ENCODE measurements at places on chromosomes 2 and 18.

DNA sequence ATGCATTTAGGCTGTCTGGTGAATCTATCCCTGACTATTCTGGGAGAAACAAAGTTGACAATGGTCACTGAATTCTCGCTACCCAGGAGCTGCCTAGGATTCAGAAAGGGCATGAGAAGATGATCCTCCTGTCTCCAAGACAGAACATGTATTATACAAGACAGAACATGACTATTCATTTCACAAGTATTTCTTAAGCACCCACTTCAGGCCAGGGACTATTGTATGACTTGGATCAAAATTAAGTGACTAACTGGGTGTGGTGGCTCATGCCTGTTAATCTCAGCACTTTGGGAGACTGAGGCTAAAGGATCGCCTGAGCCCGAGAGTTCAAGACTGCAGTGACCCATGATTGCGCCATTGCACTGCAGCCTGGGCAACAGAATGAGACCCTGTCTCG is 235.8 kb upstream of the RAB12 start:
- no peak for DNase-seq

GRCh38 chr2:100952512-100952911 is 49.6 kb upstream of the RPL31 start:
- DNase-seq, result no peak

DNA sequence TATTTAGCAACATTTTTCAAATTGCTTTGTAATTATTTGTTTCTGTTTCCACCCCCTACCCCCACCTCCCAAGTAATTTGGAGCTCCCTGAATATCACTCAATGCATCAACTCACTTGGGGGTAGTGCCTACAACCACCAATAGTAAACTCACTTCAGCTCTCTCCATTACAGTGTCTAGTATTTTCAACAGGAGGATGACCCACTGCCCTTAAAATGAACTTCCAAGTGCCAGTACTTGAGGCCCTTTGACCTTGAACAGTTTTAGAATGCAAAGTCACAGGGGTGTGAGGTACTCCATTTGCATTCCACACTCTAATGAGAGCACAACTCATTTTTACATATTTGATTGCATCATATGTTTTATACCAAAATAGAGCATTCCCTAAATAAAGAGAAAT is 523.0 kb downstream of the ERBB4 start:
- no peak for DNase-seq

DNA sequence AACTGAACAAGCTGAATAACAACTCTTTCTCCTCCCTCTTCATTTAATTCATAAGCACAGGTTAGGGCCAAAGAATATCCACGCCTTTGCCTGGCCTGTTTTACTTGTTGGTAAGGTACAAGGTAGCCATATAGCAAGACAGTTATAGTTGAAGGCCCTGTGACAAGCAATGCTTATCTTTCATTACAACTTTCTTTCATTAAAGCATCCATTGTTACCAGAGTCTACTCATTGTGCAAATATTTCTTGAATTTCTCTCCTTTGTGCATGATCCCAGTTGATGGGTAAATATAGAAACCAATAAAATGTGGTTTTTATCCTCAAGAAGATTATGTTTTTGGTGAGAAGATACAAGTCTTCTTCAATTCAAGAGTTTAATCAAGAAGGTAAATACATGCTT is 140.2 kb downstream of the UBE2E3 start:
- DNase-seq, result no peak

DNA sequence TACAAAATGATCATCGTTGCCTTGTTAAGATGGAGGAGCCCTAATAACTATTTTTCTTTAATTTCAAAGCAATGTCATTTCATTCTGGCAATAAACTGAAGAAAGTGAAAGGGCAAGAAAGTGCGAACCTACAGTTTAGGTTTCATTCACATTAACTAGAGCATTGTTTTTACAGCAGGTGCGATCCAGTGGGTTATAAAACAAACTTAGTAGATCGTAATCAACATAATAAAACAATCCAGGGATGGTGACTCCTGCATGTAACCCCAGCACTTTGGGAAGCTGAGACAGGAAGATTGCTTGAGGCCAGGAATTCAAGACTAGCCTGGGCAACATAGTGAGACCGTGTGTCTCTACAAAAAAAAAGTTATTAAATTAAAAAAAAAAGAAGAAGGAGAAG is 51.1 kb downstream of the AP1S3 start:
- DNase-seq, result no peak

DNA sequence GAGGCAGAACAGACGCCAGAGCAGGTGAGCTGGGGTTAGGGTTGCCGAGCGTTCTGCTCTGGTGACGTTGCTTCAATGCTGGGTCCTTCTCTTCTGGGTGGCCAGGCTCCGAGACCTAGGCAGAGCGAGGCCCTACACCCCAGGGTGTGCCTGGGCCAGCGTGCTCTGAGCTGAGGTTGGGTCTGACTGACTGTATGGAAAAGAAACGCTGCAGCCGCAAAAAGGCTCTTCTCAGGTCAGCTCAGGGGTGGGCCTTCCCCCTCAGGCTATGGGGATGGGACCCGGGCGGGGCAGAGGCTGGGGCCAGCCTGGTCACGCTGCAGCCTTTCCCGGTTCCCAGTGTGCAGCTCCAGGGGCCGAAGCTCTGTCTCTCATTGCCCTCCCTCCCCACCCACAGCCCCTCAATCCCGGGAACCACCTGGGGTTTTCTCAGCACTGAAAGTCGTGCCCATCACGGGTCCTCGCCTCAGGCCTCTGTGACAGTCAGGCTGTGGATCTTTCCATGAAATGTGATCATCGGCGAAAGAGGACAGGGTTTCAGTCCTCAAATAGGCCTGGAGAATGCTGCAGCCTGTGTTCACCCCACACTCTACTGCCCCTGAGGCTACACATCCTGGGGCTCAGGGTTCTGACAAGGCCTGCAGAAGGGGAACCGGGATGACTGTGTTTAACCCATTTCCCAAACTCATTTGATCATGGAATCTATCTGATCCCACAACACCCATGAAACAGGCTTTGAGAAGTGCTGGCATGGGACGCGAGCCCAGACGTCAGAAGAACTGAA is 19.4 kb downstream of the CYP26B1 start:
- no peak for DNase-seq

DNA sequence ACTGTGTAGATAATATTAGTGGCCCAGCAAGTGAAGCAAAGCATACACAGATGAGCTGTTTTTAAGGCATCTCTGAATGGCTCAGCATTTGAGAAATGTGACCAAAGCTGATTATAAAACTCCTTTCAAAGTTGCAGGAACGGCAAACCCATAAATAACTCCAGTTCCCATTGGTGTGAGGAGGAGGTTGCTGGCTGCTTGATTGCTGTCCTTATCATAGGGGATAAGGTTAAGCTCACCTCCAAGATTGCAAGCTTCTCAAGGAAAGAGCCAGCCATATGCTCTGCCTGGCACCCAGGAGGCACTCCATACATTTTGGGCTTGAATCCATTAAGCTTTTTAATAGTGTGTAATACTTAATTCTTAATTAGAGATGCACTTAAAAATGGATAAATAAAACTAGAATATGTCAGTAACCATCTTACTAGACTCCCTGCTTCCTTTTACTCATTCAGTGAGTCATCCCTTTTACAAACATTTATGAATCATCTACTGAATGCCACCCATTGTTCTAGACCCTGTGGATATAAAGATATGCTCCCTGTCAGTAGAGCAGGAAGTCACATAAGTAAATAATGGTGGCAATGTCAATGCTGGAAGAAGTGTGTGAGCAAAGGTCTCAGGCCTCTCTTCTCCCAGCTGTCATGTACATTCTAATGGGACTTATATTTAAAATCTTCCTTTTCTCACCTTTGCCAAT is 99.3 kb downstream of the SPATS2L start:
- DNase-seq, result no peak

DNA sequence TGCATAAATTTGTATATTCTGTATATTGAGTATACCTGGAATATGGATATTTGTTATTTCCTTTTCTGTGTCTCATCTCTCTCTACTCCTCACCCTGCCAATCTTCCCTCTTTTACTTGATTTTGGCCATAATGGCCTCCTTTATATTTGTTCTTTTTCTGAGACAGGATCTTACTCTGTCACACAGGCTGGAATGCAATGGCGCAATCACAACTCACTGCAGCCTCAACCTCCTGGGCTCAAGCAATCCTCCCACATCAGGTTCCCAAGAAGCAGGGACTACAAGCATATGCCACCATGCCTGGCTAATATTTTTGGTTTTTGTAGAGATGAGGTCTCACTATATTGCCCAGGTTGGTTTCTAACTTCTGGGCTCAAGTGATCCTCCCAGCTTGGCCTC is 30.5 kb downstream of the PREPL start:
- DNase-seq, result no peak

DNA sequence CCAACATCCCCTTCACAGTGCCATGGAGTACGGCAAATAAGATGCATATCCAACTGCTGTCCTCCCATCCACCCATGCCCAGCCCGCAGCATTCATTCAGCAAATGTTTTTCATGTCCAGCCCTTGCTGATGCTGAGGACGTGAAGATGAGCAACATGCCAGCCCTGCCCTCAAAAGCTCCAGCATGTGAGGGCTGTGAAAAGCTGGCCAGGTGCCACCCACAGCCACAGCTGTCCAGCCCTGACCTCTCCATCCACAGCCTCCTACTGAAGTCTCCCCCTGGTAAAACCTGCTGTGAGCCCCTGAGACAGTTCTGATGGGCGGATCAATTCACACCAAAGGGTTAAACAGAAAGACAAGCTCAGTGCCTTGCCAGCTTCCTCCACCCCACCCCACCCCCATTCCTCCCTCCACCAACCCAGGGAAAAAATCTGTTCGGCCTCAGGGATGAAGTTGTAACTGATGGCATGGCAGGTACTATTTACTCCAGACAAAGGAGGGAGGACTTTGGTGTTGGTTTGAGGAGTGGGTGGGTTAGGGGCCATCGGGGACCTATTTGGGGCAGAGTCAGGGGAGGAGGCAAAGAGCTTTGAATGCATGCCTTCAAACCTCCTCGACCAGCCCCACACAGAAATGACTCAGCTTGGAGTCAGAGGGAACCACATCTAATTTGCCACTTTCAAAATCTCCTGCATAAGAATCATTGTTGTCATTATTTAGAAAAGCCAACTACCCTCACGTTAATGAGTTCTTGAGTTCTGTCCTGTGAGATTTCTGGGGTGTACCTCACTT is 4.3 kb downstream of the ZBTB7C start:
- DNase-seq, result no peak

- DNase-seq, result no peak
Observed at GRCh38 chr2:151200844-151201243, 60.8 kb downstream of the RBM43 start.

DNA sequence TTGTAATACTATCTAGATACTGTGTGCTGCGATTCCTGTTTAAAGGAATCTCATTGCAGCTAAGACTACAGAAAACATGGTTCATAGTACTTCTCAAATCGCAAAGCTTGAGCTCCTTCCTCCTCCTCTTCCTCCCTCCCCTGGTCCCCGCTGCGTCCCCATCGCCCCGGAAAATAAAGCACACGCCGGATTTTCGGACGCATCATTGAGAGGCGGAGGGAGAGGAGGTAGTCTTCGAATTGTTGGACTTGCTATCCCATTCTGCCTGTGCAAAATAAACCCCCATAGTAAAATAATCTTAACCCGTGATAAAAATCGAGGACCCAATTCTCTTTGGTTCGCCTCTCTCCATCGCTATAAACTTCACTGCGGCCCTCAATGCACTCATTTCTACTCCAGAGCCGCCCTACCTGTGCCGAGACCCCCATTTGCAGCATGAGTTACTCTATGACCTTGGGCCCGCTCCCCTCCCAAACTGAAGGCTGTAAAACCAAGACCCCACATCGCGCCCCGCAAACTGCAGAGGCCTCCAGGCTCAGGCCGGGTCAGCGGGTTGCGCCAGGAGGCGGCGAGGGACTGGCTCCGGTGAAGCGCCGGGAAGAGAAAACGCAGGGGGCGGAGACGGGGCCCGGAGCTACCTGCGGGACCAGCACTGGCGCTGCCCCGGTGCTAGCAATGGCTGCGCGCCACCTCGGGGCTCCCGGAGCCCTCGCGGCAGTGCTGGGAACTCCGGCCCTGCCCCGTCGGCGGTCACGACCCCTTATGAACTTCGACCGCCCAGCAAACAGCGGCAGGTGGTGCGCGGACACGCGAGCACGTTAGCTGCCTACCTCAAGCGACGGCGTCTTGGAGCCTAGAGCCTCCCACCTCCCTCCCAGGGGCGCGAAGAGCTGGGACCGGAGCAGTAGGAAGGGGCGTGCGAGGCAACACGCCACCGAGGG is 649 bp downstream of the ESCO1 start:
- DNase-seq, result peak; percentile 45

GRCh38 chr2:239790721-239791120 is 234.4 kb downstream of the NDUFA10 start:
- DNase-seq, result no peak

- no peak for DNase-seq
Observed at GRCh38 chr18:48789259-48789812, 161.4 kb downstream of the SMAD7 start.

GRCh38 chr18:21129566-21130216 is 18.1 kb upstream of the ROCK1 start:
- no peak for DNase-seq

DNA sequence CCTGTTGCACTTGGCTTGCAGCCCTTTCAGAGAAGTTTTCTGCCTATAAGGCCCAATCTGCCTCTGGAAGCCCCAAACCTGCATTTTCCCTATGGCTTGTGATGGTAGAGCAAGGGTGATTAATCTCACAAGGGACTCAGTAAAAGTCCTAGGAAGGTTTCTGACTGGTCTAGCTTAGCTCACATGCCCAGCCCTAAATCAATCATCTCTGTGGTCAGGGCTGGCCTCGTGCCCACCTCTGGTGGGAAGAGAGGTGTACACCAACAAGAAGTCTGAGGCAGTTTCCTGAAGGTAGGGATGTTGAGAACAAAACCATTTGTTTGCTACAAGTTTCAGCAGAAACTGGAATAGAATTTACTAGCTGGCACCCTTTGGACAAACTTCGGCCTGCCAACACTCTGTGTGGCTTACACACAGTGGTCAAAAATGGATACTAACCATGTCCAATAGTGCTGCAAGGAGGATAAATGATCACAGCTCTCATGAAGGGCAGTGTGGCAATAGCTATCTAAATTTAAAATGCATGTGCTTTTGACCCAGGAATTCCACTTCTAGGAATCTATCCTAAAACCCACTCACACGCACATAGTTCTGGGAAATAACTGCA is 96.4 kb downstream of the EN1 start:
- no peak for DNase-seq

GRCh38 chr2:18149660-18150246 is 271.3 kb downstream of the KCNS3 start:
- DNase-seq, result no peak

GRCh38 chr2:54428108-54428831 is 27.9 kb upstream of the SPTBN1 start:
- no peak for DNase-seq

DNA sequence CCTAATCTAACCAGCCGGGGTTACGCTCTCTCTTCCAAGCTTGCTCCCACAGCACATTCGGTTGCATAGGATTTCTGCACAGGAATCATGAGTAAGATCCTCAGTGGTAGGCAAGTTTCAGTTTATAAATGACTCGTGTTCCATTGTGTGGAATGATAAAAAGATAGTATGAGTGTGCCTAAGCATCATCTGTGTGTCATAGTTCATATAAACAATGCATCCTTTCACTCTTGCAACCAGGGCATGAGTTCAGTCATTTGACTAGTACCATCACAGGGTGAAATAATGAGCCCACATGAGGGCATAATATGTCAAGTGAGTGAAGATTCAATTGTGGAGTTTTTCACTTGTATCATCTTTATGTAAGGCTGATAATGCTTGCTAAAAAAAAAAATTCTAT is 417.1 kb upstream of the CDH2 start:
- no peak for DNase-seq

GRCh38 chr2:45540942-45541341 is 70.1 kb downstream of the SRBD1 start:
- DNase-seq, result no peak

Measured in natural killer cell (primary cell).